ENCODE measurements at places on chromosomes 1 and 21.

- no peak for DNase-seq
Measured at GRCh38 chr21:39007985-39008384, 175.3 kb downstream of the PSMG1 start.

GRCh38 chr21:38726482-38726881 lies 79.2 kb upstream of the ETS2 start:
- no peak for DNase-seq

- no peak for DNase-seq
Measured at GRCh38 chr1:161771161-161771560, 5.0 kb downstream of the ATF6 start.

- DNase-seq, result no peak
Measured at GRCh38 chr1:190578017-190578416, 100.4 kb upstream of the BRINP3 start.

- DNase-seq, result no peak
Measured at GRCh38 chr1:156025876-156026275, 5.1 kb upstream of the SSR2 start.

GRCh38 chr1:154855186-154855851 lies 14.8 kb downstream of the KCNN3 start:
- no peak for DNase-seq

- DNase-seq, result no peak
Measured at GRCh38 chr1:221343136-221343535, 398.8 kb downstream of the DUSP10 start.

DNA sequence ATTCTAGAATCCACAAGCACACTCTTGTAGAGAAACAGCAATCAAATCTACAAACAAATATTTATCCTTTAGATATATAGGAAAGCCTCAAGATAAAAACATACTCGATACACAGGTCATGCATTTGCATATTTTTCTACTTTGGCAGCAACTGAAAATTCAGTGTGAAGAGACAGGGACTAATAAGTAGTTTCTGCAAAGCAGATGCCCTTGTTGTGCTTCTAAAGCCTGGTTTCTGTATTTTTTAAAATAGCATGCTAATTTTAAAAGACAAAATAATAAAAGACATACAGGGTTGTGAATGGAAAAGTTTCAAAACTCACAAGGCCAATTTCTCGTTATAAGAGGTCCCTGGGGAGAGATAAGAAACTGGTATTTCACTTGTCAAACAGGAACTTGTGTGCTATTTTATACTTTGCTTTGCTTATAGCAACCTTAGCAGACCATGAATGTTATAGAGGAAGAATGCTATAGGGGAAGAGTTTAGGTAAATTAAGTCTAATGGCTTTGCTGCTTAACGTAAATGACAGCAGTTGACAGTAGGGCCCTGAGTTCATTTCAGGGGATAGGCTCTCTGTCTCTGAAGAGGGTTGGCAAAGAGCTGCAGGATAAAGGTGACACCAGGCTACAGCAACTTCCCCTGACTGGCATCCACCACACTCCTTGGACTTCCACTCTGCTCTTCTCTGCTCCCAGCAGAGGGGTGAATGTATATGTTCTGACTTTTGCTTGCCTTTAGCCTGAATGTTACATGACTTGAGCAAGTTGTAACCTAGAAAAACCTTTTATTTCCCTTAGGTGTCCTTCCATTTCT lies 9.4 kb upstream of the RGS13 start:
- DNase-seq, result no peak

DNA sequence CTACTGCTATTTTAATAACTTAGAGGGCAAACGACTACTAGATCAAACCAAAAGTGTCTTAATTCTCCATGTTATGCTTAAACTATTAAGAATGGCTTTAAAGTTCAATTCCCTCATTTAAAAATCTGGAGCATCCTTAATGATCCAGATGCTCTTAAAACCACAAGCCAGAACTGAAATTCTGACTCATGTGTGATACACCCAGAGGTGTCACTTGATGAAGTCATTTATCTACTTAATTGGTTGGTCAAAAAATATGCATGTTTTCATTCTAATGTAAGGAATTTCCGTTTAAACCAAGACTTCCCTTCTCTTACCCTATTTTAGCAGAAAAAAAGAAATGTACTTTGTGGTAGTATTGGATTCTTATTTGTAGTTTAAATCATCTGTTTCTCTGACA lies 1261.2 kb upstream of the B3GALT2 start:
- DNase-seq, result no peak

- no peak for DNase-seq
Measured at GRCh38 chr1:205917466-205918238, 25.6 kb downstream of the SLC26A9 start.

DNA sequence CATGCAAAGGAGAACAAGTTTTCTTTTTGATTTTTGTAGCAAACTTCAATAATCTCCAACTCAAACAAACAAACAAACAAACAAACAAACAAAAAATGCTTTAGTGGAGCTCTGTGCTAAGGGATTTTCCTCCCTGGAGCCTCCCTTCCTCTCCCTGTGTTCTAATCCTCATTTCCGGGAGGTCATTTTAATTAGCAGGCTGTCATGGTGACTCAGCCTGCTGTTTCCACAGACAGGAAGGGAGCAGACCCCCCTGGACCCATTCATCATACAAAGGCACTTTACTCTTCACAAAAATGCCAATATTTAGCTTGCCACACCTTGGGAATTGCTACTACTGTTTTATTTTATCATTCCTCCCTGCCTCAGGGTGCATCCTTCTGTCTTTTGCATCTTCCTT lies 61.0 kb upstream of the SPATA6 start:
- no peak for DNase-seq

DNA sequence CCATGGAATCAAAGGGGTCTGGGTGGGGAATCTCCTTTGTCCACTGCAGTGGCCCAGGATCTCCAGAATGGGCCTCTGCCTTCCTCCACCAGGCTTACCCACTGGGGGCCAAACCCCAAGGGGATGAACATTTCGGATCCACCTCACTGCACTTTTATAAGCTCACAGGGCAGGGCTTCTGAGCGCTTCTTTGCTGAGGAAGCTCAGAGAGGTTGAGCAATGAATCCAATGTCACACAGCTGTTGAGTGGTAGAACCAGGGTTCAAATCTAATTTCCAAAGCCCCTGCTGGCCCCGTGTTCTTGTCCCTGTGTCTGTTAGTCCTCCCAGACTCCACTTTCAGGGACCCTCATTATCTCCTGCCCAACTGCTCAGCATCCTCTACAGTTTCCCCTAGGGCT lies 250.8 kb downstream of the GRIK3 start:
- DNase-seq, result no peak

DNA sequence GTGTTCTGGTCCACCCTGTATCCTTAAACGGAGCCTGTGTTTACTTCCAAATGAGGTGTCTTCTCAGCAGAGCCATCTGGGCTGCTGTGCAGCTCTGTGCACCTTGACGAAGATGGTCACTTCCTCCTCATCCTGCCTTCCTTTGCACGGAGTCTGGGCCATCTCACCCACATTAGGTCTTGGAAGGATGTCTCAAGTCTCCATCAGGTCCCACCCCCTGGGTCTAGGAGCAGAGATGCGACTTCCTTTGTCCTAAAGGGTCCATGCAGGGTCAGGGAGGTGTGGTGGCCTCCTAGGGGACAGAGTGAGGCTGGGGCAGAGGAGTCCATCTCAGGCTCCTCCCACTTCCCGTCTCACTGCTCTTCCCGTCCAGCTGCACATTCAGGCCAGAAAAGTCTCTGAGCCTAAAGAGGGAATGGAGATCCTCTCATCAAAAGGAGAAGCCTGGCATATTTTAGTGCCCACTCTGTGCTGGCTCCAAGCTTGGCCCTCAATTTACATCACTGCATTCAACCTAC lies 209.2 kb downstream of the MATN1 start:
- no peak for DNase-seq

DNA sequence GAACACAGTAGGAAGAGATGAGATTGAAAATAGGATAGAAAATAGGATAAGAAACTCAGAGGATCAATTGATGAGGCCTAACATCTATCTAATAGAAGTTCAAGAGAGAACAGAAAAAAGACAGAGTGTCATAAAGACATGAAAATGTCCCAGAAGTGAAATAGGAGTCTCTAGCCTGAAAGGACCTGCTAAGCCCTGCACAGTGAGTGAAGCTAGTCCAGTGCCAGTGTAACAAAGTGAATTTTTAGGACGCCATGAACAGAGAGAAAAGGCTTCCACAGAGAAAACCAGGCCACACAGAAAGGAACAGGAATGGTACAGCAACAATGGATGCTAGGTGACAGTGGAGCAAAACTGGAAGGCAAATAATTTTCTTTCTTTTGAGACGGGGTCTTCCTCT lies 20.3 kb upstream of the LSS start:
- DNase-seq, result no peak

DNA sequence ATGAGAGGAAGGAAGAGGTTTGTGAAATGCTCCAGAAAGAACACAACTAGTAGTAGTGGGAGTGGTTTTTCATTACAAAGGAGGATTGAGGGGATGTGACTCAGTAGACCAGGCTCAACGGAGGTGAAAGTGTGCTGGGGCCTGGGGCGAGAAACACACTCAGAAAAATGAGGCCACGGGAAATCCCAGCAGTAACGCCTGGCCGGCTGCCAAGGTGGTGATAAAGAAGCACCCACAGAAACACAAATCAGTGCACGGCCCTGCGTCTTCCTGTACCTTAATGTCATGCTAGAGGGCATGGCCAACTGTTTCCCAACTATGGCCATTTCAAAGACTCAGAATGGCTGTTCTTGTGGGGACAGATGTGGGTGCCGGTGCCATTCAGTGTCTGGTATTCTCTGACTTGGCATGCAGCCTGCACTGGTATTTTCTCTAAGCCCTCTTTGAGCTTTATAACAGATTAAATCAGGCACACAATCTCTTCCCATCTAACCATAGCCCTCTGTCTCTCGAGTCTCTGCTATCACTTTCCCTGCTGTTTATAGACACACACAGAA lies 38.2 kb downstream of the URB2 start:
- DNase-seq, result no peak

DNA sequence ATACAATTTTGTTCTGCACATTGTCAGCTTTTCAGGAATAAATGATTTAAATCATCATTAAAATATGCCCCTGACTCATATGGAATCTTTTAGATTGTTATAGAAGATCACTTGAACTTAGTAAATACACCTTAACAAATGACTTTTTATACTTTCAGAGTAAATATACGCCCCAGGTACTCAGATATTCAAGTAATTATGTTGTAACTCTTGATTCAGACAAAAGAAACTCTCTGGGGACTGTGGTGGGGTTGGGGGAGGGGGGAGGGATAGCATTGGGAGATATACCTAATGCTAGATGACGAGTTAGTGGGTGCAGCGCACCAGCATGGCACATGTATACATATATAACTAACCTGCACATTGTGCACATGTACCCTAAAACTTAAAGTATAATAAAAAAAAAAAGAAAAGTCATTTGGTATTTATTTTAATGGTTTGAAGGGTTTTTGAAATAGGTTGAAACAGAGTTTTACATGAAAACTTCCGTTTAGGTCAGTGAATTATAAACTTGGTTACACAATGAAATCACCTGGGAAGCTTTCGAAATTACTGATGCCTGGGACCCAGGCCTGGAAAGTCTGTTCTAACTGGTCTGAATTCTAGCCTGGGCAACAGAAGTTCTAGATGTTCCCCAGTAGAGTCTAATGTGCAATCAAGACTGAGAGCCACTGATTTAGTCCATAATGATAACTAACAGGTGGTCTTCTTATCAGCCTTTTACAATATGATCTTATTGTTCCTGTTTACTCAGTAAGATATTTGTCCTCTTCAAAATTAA lies 320.5 kb upstream of the NR5A2 start:
- no peak for DNase-seq

DNA sequence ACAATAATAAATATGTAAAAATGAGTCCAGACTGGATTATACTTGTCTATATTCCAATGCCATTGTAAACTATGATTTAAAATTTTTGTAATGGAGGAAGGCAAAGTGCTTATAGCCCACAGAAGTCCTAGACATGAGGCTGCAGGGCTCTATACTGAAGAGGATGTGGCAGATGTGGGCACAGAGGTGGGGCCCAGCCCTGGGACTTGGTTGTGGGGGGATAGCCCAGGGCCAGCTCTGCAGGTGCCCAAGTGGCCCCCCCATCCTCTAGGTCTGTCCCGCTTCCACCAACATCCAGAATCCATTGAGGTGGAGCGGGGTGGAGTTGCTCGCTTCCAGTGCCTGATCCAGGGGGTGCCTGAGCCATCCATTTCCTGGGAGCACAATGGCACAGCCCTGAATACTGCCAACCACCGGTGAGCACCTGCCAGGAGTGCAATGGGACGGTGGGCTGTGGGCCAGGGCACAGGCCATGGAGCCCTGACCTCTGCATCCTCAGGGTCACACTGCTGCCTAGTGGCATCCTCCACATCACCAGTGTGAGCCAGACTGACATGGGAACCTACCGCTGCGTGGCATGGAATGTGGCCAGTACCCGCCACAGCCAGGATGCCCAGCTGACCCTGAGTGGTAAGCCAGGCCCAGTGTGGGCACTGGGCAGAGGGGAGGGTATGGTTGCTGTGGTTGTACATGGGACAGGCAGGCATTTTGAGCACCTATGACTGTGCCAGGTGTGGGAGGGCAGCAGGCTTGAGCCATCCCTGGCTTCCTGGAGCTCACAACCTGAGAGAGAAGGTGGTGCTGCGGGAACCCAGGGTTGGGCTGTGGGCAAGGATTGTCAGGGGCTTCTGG lies 21.0 kb downstream of the SLC27A3 start:
- DNase-seq, result no peak

All from AG09309 (cell line).